D341Med (cell line): ENCODE measurements at places on chromosomes 4 and X.

GRCh38 chrX:8043121-8043520 is 115.9 kb upstream of the PNPLA4 start:
- no peak for DNase-seq

DNA sequence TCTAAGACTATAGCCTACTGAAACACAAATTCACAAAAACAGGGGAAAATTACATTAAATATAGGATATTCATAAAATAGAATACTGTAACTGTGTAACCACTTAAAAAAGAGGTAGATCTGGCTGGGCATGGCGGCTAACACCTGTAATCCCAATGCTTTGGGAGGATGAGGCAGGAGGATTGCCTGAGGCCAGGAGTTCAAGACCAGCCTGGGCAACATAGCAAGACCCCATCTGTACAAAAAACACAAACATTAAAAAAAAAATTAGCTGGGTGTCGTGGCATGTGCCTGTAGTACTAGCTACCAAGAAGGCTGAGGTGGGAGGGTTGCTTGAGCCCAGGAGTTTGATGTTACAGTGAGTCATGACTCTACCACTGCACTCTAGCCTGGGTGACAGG is 33.4 kb downstream of the RPS6KA3 start:
- no peak for DNase-seq

DNA sequence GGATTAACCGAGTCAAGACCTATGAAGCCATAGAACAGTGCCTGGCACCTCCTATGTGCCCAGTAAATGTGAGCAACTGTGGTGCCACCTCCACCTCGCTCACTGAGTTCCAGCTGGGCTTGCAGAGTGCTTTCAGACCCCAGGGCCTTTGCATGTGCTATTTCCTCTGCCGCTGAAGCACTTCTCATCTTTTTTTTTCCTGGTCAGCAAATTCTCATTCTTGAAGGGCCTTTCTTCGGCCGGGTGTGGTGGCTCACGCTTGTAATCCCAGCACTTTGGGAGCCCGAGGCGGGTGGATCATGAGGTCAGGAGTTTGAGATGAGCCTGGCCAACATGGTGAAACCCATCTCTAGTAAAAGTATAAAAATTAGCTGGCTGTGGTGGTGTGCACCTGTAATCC is 76.5 kb downstream of the MSX1 start:
- DNase-seq: no peak

GRCh38 chr4:46648088-46648744 is 258.3 kb upstream of the GABRA2 start:
- DNase-seq: peak; percentile 68

GRCh38 chr4:116539744-116540143 is 545.6 kb downstream of the TRAM1L1 start:
- DNase-seq: no peak

DNA sequence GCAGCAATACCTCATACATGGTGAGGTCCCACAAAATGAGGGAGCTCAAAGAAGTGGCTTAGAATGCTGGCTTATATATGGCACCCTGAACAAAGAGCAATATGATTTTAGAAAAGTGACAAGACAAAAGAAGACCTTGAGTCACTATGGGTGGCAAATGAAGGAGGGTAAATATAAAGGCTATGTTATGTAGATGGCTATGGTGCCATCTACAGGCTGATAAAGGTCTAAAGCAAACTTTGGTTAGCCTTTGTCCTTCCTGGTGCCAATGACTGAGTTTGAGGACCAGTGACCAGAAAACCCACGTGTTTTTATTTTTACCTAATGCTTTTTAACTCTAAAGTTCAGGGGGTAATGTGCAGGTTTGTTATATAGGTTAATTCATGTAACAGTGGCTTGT is 151.8 kb downstream of the CCNG2 start:
- peak; percentile 71 for DNase-seq

DNA sequence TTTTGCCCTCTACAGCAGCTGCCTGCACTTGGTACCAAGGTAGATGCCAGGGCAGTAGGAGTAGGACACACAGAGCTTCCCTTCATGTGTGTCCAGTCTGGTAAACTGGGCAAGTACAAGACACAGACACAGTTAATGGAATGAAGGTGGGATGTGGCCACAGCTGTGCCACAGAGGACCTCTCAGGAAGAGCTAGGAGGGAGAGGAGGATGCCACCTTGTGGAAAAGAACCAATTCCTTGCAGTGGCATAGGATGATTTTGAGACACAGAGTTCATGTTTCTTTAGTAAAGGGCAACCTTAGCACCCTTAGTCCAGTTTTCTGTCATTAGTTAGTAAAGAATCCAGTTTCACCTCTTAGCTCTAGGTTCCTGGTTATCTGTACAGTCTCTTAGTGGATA is 36.3 kb upstream of the TBC1D14 start:
- peak; percentile 52 for DNase-seq

- DNase-seq: no peak
These were observed 34.4 kb downstream of the NFKB1 start for GRCh38 chr4:102535398-102536082.

DNA sequence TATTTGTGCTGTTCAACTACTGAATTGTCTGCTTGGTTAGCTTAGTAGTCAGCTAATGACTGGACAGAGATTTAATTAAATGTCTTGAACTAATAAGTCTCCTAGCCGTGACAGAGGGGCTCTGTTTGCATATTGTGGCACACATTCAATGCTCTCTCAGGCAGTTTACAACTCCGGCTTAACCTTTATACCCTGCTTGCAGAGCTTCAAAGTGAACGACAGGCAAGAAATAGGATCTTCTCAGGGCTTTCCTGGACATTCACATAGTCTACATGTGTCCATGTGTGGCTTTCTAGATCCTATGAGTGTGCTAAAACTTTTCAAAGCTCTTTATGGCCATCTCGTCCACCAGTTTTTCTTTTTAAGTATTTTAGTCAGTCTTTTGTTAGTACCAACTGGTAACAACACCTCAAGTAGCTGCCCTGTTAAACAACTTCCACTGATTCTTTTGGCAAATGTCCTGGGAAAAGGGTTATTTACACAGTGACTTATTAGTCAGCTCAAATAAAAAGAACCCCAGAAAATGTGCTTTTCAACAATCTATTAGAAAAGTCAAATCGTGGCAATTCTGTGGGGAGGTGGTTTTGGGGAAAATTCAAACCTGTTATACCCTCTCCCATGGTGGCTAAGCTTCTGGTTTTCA is 28.6 kb downstream of the OR13H1 start:
- no peak for DNase-seq

DNA sequence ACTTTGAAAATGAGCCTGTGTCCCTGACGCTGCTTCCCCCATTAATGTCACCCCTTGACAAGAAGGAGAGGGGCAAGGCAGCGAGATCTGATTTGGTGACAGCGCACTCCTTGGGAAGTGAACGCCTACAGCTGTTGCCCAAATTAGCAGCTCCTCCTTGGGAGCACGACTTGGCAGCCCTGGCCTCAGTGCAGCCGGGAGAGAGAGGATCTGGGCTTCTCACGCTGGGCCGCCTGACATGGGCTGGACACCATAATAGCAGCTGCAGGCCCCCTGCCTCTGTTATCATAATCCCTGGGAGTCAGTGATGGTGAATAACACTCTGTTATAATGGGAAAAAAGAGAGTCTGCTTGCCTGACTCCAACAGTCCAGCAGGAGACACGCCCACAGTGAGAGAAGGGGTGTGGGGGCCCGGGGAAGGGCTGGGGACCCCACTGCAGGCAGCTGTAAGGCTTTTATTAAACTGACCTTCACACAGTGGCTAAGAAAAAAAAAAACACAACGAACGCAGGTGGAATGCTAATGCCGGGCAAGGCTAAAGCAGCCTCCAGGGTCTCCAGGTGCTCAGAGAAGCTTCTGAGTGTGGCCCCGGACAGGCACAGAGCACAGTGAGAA is 73.3 kb downstream of the PSAPL1 start:
- no peak for DNase-seq

DNA sequence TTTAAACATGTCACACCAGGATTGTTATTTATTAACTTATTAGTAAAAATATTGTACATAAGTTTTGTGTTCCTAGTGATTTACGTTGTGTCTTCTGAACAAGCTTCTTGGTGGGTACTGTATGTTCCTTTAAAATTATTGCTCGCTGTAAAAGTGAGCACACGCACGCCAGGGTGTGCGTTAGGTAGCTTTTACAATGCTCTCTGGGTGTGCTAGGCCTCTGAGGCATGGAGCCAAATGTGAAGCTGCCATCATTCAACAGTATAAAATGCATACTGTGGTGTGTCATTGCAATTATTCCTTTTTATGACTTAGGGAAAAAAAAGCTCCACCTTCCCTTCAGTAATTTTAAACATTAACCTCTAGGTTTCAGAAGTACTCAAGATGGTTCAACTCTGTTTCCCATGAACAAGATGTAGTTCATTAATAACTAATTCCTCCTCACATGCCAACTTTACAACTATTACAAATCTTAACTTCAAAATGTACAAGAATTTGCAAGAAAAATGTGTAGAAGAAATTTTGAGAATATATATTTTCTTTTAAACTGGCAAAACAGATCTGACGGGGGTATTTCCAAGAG is 42.4 kb downstream of the ATOH1 start:
- DNase-seq: no peak
